ENCODE measurements at places on chromosomes 2 and 18. TPM values are rescaled to one million over a fixed set of nuclear protein-coding genes. Genes with fewer than 3 reads are reported as not detected.

GRCh38 chr2:218861645-218862318 is 2.2 kb downstream of the WNT6 start:
- H3K27ac ChIP-seq: no peak overlapping the region
- H3K27me3 ChIP-seq: peaks cover 99% of the 10 kb centered on the region
- H3K4me3 ChIP-seq: no peak overlapping the region

DNA sequence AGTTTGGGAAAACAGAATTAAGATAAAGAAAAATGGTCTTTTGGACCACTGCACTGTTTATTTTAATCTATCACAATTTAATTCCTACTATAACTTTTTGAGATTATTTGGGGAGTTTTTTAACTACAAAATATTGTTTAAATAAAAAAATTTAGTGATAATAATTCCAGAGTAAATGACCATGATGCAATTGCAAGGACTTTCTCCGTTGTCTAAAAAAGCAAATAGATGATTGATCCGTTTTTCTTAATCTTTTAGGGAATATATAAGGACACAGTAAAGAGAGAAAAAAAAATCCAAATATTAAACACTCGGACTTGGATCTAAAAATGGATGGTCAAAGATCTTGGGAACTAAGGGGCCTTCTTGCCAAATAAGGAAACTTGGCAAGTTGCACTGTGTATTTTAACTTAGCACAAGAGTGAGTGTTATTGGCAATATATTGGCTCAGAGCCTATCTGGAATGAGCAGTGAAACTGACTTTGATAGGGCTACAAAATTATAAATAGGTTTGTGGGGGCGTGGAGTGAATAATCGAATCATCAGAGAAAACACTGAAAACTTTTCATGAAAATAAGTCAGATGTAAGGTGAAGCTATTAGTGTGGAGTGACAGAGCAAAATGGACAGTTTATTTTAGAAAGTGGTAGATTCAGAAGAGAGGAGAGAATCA is 2.0 kb downstream of the MAP3K20 start:
- peaks cover 26% of the 10 kb centered on the region for H3K4me1 ChIP-seq
- no peaks in the 10 kb centered on the region for H3K36me3 ChIP-seq
- no peak for DNase-seq
- peak overlapping the region; percentile 87 for H3K4me3 ChIP-seq

GRCh38 chr2:122858813-122859212 is 1103.4 kb downstream of the TSN start:
- H3K27ac ChIP-seq: no peak overlapping the region
- H3K4me1 ChIP-seq: no peaks in the 10 kb centered on the region
- no peak overlapping the region for H3K4me3 ChIP-seq

The KLF11 gene
- 14.2 TPM for total RNA-seq

The SP5 gene
- total RNA-seq: not detected

All from transverse colon (tissue), 4 donors.